AG10803 (cell line): ENCODE measurements at places on chromosomes 6 and 20.
A peak's percentile ranks its signal among the peaks of the same experiment; 100 is the strongest.

DNA sequence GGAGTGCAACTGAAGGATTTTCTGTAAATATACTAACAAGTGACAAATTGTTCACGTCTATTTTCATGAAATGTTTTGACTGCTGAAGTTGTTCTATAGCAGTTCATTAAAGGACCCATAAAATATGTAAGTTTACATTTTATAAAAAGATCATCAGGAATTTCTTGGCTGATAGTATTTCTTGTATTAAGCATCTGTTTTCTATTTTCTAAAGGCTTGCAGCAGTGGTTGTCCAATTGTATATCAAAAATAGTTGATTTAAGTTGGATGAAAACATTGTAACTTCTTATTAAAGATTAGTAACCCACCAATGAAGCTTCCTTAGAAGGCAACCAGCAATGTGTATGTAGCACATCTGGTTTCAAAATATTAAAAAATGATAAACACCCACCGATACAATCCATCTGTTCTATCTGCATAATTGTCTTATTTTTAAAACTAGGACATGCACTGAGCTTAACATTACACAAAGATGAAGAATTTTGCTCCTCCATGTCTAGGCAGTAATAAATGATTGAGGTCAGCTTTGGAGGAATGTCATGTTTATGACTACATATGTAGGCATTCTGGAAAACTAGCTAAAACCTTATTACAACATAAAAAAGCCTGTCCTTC, 301.3 kb upstream of the TCF21 start:
- peak; percentile 91 for DNase-seq

DNA sequence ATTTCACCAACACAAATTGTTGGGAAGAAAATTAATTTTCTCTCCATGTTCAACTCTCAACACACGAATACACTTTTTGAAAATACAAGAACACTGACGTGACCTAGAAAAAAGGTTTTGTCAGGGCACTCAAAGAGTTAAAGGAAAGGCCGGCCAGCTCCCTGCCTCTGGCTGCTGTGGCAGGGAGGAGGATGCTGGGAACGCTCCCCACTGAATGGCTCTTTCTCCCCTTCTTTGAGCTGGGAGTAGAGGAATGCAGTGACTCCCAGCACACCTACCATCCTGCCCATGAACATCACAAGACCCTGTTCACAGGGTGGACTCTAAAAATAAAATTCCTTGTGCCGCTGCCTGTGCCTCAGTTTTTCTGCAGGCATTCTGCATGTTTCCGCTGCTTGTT, 47.0 kb downstream of the MAP3K5 start:
- no peak for DNase-seq

DNA sequence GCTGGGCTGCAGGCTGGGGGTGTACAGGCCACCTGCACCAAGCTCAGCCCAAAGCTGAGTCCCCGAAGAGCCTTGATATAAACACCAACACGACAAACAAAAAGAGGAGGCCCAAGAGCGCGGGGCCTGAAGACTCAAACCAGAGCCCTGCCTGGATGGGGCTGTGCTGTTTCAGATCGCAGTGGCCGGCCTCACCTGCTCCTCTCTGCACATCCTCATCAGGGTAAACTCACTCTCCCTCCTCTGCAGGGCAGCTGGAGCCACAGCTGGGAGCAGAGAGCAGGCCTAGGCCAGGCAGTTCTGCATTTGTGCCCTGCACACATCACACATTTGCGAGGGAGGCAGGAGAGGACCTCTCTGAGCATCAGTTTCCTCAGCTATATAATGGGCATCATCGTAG, 3.7 kb upstream of the RBM38 start:
- DNase-seq, result no peak

DNA sequence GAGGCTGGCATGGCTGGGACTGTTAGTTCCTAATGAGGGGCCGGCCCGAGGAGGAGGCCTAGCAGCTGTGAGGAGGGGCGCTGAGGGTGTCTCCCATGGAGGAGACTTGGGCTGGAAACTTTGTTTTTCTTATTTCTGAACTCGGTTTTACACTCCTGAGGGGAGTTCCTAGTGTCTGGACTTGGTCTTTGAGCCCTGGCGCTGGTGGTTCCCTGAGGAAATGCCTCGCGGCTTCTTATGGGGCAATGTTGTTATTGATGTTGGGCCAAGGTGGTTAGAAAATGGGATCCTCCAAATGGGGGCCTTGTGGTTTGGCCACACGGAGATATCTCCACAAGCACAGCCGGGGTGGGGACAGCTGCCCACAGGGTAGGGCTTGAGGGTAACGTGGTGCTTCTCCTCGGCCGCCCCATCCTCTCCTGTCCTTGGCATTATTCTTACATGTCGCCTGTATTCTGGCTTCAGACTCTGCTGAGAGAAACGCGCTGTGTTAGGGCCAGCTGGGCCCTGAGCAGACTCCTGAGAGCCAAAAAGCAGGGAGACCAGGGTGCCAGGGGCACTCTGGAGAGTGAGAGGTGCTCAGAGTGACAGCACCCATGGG, 136.9 kb downstream of the FOXO3 start:
- DNase-seq, result peak; percentile 28

DNA sequence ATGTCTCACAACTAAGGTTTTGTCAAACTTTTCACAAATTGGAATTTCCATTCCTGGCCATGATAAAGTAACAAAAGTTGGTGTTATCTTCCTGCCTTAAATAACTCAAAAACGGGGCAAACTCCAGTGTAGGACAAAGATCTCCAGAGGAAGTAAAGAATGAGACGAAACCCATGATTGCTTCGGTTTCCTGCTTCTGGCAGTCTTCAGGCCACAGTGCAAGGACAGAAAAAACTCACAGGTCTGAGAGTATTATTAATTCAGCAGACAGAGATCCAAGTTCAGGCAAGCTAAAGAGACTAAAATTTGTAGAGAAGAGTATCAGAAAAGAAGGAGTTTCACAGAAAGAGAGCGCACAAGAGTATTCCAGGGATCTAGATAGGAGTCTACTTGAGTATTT, 64.8 kb upstream of the RCAN2 start:
- DNase-seq, result no peak

DNA sequence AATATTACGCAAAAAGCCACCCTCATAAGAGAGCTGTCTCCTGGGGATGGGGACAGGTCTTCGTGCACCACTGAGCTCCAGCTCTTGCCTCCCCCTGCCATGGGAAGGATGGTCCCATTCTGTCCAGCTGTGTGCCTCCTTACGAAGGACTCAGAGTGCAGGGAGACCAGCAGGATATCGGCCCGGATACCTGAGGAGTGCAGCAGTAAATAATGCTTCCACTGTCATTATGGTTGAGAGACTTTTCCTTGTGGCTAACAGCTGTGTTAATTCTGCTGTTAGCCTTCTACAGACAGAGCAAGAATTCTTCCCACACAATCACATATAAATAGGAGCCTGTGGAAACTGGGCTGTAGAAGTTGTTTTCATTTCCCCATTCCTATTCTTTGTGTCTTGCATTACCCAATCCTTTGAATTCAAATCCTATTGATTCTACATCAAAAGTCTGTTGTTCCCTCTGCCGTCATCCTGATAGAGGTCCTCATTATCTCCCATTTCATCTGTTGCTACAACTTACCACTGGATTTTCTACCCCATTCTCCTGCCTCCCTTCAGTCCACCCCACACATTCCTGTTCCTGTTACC, 364.6 kb upstream of the SOX4 start:
- no peak for DNase-seq

GRCh38 chr20:4136078-4136966, 121.0 kb upstream of the RNF24 start:
- DNase-seq, result peak; percentile 17

GRCh38 chr6:56689663-56690062, 47.0 kb upstream of the DST start:
- DNase-seq, result no peak

DNA sequence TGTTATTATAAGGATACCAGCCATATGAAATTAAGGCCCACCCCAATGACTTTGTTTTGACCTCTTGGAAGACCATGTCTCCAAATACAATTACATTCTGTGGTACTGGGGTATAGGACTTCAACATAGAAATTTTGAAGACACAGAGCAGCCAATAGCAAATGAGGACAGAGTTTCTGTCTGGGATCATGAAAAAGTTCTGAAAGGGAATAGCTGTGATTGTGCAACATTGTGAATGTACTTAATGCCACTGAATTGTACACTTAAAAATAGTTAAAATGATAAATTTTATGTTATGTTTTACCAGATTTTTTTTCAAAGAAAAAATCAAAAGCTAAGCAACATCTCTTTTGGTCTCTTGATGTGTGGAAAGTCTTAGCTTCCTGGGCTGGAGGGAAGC, 27.0 kb upstream of the AGPAT4 start:
- no peak for DNase-seq

GRCh38 chr6:81979329-81979728, 226.8 kb upstream of the TENT5A start:
- DNase-seq, result no peak

GRCh38 chr6:76774781-76775384, 688.4 kb downstream of the HTR1B start:
- no peak for DNase-seq

DNA sequence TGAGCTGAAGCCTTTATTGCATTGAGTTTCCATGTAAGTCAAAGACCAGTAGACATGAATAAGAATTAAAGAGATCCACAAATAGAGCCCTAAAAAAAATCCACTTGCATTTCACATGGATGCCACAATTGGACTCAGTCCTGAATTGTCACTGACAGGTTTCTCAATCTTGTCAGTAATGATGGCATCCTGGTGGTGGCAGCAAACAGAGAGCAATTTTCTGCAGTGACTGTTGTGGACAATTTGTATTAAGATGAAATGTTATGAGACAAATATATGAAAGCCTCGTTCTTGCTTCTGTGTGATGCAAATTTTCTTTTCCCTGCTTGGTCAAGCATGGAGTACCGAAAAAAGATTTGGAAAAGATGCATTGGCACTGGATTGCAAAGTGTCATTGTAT, 278.9 kb downstream of the SAMD5 start:
- no peak for DNase-seq

- peak; percentile 76 for DNase-seq
These were observed at the start of gene TFAP2C for GRCh38 chr20:56628873-56629463. Gene TFAP2C, plus strand, starts transcription at chr20:56629306. Its CDS starts 239 bp downstream, at chr20:56629545.

DNA sequence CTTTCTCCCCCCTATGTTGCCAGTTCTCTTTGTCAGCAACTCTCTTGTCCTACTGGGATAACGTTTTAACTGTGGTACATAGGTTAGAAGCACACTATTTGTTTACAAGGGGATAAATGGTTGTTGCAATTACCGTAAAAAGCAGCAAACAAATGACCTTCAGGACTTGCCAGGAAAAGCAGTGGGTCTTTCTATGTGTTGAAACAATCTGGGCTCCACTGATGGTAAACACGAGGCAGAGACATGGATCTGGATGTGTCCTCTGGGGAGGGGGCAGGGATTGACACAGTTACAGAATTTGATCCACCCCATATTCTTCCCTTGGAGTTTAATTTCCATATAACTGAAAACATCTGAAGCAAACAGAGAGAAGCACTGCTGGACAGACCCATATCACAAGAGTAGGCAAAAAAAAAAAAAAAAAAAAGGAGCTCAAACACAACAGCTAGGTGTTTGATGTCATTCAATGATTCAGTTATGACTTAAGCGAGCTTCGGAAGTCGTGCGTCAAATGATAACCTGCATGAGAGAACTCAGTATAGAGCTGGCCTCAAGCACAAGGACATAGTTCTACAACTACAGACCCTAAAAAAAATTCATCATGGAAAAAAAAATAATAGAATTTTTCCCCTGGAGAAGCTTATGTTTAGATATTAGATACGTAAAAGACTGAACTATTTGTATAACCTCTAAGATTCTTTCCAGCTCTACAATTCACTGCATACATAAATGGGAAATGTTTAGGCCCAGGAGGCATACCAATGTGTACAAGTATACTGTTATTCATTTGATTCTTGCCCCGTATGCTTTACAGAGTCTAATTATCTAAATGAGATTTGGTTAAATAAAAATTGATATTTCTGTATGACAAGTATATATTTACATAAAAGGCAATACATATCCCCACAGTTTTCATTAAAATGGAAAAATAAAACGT, 127.7 kb downstream of the ALDH8A1 start:
- peak; percentile 16 for DNase-seq

DNA sequence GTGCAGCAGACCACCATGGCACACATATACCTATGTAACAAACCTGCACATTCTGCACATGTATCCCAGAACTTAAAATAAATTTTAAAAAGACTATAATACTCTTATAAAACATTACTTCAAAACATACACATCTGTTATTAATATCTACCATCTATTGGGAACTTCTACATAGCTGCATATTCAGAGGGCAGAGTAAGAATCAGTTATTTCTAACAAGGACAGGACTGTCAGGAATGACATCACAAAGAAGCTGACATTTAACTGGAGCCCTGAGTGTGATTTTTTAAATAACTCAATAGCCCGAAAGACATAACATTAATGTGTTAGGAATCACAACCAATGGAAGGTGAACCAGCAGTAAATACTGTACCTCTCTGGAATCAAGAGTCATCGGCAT, 276.7 kb upstream of the ECI2 start:
- peak; percentile 30 for DNase-seq

DNA sequence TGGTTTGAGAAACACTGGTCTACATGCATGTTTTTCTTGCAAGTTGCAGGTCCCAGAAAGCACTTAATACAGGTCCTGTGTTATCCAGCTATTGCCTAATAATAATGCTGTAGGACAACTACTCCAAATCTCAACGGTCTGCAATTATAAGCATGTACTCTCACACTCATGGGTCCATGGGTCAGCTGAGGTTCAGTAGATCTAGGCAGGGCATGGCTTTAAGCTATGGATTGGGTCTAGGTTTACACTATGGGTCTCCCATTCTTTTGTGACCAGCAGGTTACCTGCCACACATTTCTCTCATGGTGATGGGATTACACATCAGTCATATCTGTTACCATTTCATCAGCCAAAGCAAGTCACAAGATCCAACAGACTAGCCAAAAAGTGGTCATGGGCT, 13.9 kb downstream of the ISM1 start:
- DNase-seq, result no peak
